Airway epithelial cell (primary cell): ENCODE measurements at places on chromosomes 13 and 19. TPM values are rescaled to one million over a fixed set of nuclear protein-coding genes. Genes with fewer than 3 reads are reported as not detected.

The NTF4 gene
- total RNA-seq, result 5.6 and 6.5 TPM in 2 replicates

The SPIB gene
- not detected in 2 replicates for total RNA-seq

The CELF5 gene
- total RNA-seq, result not detected in 2 replicates

The PLIN5 gene
- 0.14 TPM in 1 of 2 replicates, not detected in the other for total RNA-seq

The SLC25A41 gene
- total RNA-seq, result not detected in 2 replicates

The IL4I1 gene
- total RNA-seq, result not detected in 2 replicates

The NFKBIB gene
- 27.9 and 28.5 TPM in 2 replicates for total RNA-seq

The SLC27A1 gene
- 10.2 and 11.1 TPM in 2 replicates for total RNA-seq

The FLT1 gene
- total RNA-seq, result 0.21 and 0.70 TPM in 2 replicates

The CCDC122 gene
- 5.0 and 8.4 TPM in 2 replicates for total RNA-seq

The SHISA2 gene
- 0.35 and 1.1 TPM in 2 replicates for total RNA-seq

The TEX29 gene
- total RNA-seq, result not detected in 2 replicates

The C19orf44 gene
- 0.42 and 1.7 TPM in 2 replicates for total RNA-seq

The SULT2B1 gene
- total RNA-seq, result 60.3 and 60.8 TPM in 2 replicates

The KEAP1 gene
- 48.5 and 52.1 TPM in 2 replicates for total RNA-seq

The LILRB2 gene
- not detected in 2 replicates for total RNA-seq

The RAB3A gene
- total RNA-seq, result 1.4 TPM in 2 replicates

The ZNF761 gene
- 7.2 and 7.3 TPM in 2 replicates for total RNA-seq

The PIBF1 gene
- 8.3 and 32.4 TPM in 2 replicates for total RNA-seq

The MIDN gene
- 32.7 and 52.6 TPM in 2 replicates for total RNA-seq

The PODNL1 gene
- total RNA-seq, result 2.6 and 7.2 TPM in 2 replicates

The ZNF799 gene
- total RNA-seq, result 1.6 and 2.6 TPM in 2 replicates

The ZNF90 gene
- total RNA-seq, result 1.1 and 4.9 TPM in 2 replicates

The SEMA6B gene
- 0.05 and 0.35 TPM in 2 replicates for total RNA-seq

The HSPB6 gene
- total RNA-seq, result 0.35 TPM in 1 of 2 replicates, not detected in the other

The GPR12 gene
- not detected in 2 replicates for total RNA-seq

The MCEMP1 gene
- total RNA-seq, result not detected in 2 replicates

The CGB5 gene
- not detected in 2 replicates for total RNA-seq

The CLEC17A gene
- not detected in 2 replicates for total RNA-seq

The RPS16 gene
- total RNA-seq, result 1,883 and 2,869 TPM in 2 replicates

The PPP1R13L gene
- total RNA-seq, result 64.0 and 90.9 TPM in 2 replicates

The LMTK3 gene
- total RNA-seq, result 5.8 and 7.5 TPM in 2 replicates

The PGLYRP2 gene
- not detected in 2 replicates for total RNA-seq

The BRCA2 gene
- total RNA-seq, result 3.2 and 9.5 TPM in 2 replicates

The KLK15 gene
- not detected in 2 replicates for total RNA-seq

The ZNF99 gene
- total RNA-seq, result not detected in 2 replicates

The MBD3L2B gene
- not detected in 2 replicates for total RNA-seq

The C19orf18 gene
- 0.28 TPM in 1 of 2 replicates, not detected in the other for total RNA-seq

The EBI3 gene
- total RNA-seq, result not detected in 2 replicates

The IRGC gene
- not detected in 2 replicates for total RNA-seq

The SRRM5 gene
- total RNA-seq, result not detected in 2 replicates

The CLDN10 gene
- total RNA-seq, result 0.78 and 1.7 TPM in 2 replicates

The SIX5 gene
- total RNA-seq, result 10.5 and 11.7 TPM in 2 replicates

The LGALS4 gene
- 0.35 TPM in 1 of 2 replicates, not detected in the other for total RNA-seq

The PLPPR3 gene
- total RNA-seq, result 0.56 TPM in 2 replicates

The IL12RB1 gene
- total RNA-seq, result not detected in 2 replicates

The RNF126 gene
- 139 and 142 TPM in 2 replicates for total RNA-seq

The TBC1D4 gene
- 6.4 and 8.5 TPM in 2 replicates for total RNA-seq

The ZNF160 gene
- 7.3 and 12.7 TPM in 2 replicates for total RNA-seq

The TPT1 gene
- 1,578 and 1,745 TPM in 2 replicates for total RNA-seq

The ATF5 gene
- total RNA-seq, result 6.5 and 11.1 TPM in 2 replicates
